Stimulated activated CD4-positive, alpha-beta T cell treated with anti-CD3 and anti-CD28 coated beads, Interleukin-2, amount 100 ng/mL, for 4 hours (primary cell): ENCODE measurements at places on chromosomes 5 and 9.

GRCh38 chr5:73438645-73439470 lies 9.7 kb downstream of the FOXD1 start:
- DNase-seq = no peak

- DNase-seq = no peak
Observed at GRCh38 chr9:83032065-83032625, 30.8 kb downstream of the RASEF start.

DNA sequence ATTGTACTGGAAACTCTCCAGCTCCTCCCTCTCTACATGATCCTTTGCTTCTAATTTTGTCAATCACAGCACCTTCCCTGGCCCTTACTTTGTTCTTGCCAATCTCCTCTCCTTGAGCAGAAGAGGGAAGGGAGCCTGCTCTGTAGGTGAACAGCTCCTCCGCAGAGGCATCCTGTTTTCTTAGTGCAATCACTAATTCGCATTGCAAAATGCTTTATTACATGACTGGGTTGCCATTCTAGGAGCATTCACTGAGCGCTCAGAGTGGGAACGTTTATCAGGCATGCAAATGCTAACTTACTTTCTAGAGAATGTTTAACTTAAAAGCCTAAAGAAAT lies 416 bp upstream of the SNX18 start:
- no peak for DNase-seq

- no peak for DNase-seq
Observed at GRCh38 chr5:37043693-37044092, 167.1 kb downstream of the NIPBL start.

DNA sequence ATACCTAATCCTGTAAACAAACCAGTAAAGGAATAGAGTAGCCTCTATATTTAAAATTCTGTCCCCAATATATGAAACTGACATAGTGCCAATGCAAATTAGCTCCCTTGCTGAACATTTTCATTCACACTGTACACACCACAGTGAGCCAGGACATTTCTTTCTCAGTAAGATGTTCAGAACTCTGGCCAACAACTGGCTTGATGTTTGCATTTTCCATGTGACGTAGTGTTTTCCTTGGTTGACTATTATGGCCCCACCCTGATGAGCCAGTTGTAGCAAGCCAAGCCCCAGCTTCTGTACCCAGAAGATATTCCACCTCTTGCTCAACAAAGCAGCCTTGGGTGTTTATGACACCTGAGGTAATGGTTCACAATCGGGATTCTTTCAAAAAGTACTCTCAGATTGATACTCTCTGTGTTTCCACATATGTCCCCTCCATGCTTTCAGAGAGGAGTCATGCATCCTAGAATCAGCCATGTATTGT lies 17.7 kb upstream of the ANXA1 start:
- no peak for DNase-seq

GRCh38 chr5:27252911-27253310 lies 214.5 kb upstream of the CDH9 start:
- DNase-seq = no peak

DNA sequence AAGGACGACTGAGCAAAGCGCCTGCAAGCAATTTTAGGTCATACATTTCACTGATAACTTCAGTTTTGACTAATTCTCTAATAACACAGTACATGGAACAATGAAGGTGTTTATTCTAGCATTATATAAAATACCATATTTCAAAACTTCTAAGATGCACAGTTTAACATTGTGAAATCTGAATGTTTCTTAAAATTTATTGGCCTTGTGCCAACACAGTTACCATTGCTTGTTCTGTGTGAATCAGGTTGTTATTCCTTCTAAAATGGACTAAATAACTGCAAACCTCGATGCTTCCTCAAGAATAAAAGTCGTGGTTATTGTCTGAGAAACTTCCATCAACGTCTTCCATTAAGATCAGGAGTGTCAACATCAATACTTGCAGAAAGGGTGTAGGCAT lies 8.0 kb downstream of the MCC start:
- DNase-seq = no peak

DNA sequence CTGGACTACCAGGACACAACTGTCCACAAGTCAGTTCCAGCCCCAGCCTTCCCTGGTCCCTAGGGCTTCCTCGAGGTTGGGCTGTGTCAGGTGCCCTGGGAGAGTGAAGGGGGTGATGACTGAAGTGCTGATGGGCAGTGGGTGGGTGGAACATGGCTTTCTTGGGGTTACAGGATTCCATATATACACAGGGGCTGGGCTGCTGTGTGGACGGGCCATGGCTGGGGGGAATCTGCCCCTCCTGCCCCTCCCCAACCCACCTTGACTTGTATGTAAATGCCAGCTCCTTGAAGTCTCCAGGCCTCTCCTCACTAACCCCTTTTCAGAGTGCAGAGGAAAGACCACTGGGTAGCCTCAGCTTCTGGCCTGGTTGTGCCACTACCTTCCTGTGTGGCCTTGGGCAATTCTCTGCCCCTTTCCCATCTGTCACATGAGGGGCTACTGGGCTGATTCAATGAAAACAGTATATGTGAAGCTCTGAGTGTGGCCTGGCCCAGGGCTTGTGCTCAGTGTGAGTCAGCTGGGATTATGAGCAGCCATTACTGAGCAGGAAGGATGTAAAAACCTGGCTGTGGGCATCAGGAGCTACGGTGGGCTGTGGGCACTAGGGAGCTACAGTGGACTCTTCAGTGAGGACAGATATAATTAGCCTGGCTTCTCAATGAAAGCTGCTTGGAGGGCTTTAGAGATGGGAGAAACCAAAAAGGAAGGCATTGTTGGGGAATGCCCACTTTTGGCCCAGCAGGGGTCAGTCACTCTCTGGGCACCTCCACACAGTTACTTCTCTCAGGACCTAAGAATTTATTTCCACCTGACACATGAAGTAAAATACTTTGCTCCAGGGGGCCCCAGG lies 23.3 kb downstream of the PITX1 start:
- no peak for DNase-seq
